ENCODE measurements at places on chromosomes 7 and 10. TPM values are rescaled to one million over a fixed set of nuclear protein-coding genes. Genes with fewer than 3 reads are reported as not detected.

Gene ASB10
- not detected for total RNA-seq

Gene NXPH1
- total RNA-seq: not detected

Gene NEBL
- total RNA-seq: not detected

Gene SPDYE2B
- total RNA-seq: not detected

Gene LRMDA
- not detected for total RNA-seq

Gene CPEB3
- total RNA-seq: 3.8 TPM

Gene LBX1
- total RNA-seq: not detected

Gene POMZP3
- 9.6 TPM for total RNA-seq

Gene TRPV6
- total RNA-seq: not detected

Gene SFRP4
- total RNA-seq: not detected

Gene PRF1
- 132 TPM for total RNA-seq

Gene AKR1C4
- not detected for total RNA-seq

Gene PTN
- total RNA-seq: not detected

Gene CCDC146
- 11.6 TPM for total RNA-seq

Gene PDE6C
- total RNA-seq: not detected

Gene GDF10
- not detected for total RNA-seq

Gene NCF1
- total RNA-seq: 0.96 TPM

Gene TMEM236
- total RNA-seq: 0.02 TPM

Gene ENTPD7
- 9.4 TPM for total RNA-seq

Gene TRPV5
- 0.10 TPM for total RNA-seq

Gene DNAH11
- total RNA-seq: 2.3 TPM

Gene GPR22
- total RNA-seq: not detected

Gene MKLN1
- 44.2 TPM for total RNA-seq

Gene PRXL2A
- 8.2 TPM for total RNA-seq

Gene TMEM229A
- not detected for total RNA-seq

Gene FIGNL1
- total RNA-seq: 33.4 TPM

Gene OPALIN
- not detected for total RNA-seq

Gene CALCR
- total RNA-seq: not detected

Gene ICA1
- total RNA-seq: 0.95 TPM

Gene FBXO24
- 0.85 TPM for total RNA-seq

Gene MRLN
- not detected for total RNA-seq

Gene CHST12
- 42.7 TPM for total RNA-seq

Gene CREB5
- not detected for total RNA-seq

Gene PLA2G12B
- total RNA-seq: not detected

Gene EBLN1
- not detected for total RNA-seq

Gene CPA1
- not detected for total RNA-seq

Gene SLC39A12
- not detected for total RNA-seq

Gene EEF1AKMT2
- total RNA-seq: 21.0 TPM

Gene PDE1C
- total RNA-seq: not detected

Gene SLC16A9
- total RNA-seq: 2.9 TPM

Gene PLXNA4
- total RNA-seq: 5.9 TPM

Gene TMEM213
- 4.6 TPM for total RNA-seq

Gene CYP2W1
- not detected for total RNA-seq

Gene ZNF722
- not detected for total RNA-seq

Gene SRGN
- 300 TPM for total RNA-seq

Gene POLR2J3
- 67.8 TPM for total RNA-seq

Gene AGBL3
- 2.2 TPM for total RNA-seq

Gene SPDYE11
- not detected for total RNA-seq

Gene ITGA8
- total RNA-seq: not detected

Gene AGR2
- not detected for total RNA-seq

Gene CPXM2
- not detected for total RNA-seq

Gene DNA2
- total RNA-seq: 36.3 TPM

Gene LRIT1
- not detected for total RNA-seq

Gene LLCFC1
- not detected for total RNA-seq

Gene TOMM7
- total RNA-seq: 224 TPM

Gene CDK14
- 0.39 TPM for total RNA-seq

Gene CYP2C19
- total RNA-seq: not detected

Gene OGDHL
- total RNA-seq: not detected
